Hematopoietic multipotent progenitor cell treated with erythropoietin and hydrocortisone succinate and interleukin-3 and kit ligand, for 4 days (in vitro differentiated cells): ENCODE measurements at places on chromosomes 12 and 14.

- DNase-seq: no peak
Observed at GRCh38 chr12:56040963-56041551, 661 bp upstream of the RPS26 start.

DNA sequence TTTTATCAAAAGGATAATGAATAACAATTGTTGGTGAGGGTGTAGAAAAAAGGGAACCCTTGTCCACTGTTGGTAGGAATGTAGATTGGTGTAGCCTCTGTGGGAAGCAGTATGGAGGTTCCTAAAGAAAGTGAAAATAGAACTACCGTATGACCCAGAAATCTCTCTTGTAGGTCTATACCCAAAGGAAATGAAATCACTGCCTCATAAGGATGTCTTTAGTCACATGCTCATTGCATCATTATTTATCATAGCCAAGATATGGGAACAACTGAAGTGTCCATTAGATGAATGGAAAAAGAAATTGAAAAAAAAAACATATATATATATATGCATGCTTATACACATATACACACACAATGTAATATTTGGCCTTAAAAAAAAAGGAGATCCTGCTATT is 158.8 kb upstream of the NPAS3 start:
- no peak for DNase-seq

DNA sequence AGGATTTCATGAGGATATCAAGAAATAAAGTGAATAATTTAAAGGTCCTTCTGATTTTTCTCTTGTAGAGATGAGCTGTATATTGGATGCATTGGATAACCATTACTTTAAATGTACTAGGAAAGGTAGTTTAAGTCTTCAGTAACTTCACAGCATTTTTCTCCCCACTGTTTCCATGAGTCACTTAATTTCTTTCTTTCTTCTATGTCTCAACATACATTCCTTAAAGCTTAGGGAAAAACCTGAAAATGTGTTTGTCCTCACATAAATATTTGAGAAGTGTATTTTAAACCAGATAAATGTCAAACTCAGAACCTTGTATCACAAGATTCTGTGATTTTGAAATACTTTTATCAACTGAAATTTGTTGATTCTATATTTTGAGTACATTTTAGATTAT is 1970.2 kb upstream of the FLRT2 start:
- DNase-seq: no peak

- peak; percentile 72 for DNase-seq
Observed at GRCh38 chr12:81992461-81992860, 233.3 kb upstream of the PPFIA2 start.

DNA sequence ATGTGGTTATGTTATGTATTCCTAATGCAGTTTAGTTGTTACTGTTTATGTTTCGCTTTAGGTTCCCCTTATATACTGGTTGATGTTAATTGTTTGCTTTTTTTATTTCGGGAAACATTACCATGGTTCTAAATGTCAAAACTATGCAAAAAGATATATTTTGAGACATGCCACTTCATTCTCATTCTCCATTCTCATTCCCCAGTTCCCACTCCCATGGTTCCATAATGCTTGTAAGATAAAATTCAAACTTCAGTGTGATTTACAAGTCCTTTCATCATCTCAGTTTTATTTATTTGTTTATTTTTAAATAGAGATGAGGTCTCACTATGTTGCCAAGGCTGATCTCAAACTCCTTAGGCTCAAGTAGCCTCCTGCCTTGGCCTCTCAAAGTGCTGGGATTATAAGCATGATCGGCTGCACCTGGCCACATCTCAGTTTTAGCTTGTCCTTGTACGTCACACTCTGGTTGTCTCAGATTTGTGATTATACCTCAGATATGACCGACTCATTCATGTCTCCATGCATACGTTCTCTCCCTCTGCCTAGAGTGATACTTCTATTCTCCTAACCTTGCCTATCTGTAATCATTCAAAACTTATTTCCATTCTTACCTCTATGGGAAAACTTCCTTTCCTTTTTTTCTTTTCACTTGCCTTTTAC is 407.8 kb upstream of the RGS6 start:
- DNase-seq: no peak

- no peak for DNase-seq
Observed at GRCh38 chr12:90128526-90128925, 419.9 kb upstream of the ATP2B1 start.

- DNase-seq: no peak
Observed at GRCh38 chr12:116058574-116058973, 218.9 kb downstream of the MED13L start.

DNA sequence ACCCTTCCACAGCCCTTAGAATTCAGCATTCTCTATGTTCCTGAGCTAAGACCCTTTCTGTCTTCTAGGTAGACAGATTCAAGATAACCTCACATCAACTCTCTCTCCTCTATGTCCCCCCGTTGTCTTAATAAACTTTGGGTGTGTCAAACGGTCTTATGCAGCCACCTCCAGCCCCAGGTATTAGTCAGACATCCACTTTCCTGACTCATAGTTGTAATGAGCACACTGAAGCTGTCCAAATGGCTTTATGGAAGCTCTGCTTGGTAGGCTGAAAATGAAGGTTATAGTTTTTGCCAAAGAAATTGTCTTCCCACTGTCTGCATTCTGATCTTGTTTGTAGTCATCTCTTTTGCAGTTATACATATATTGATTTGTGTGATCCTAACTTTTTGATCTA is 482.0 kb downstream of the RMST start:
- DNase-seq: no peak

DNA sequence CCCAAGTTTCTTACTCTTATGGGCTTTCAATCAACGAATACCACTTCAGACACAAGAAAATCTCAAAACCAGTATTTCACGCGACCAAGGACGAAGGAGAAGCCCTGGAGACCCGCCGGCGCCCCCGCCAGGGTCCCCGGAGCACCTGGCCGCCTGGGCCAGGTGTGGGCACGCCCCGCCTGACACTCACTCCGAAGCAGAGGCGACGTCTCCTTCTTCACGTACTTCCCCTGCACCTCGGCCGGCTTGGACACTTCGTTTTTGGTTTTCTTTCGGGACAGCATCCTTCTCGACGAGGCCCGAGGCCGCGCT is 466 bp downstream of the SAV1 start:
- DNase-seq: no peak

GRCh38 chr14:75389679-75390078 is 38.1 kb upstream of the JDP2 start:
- DNase-seq: no peak

DNA sequence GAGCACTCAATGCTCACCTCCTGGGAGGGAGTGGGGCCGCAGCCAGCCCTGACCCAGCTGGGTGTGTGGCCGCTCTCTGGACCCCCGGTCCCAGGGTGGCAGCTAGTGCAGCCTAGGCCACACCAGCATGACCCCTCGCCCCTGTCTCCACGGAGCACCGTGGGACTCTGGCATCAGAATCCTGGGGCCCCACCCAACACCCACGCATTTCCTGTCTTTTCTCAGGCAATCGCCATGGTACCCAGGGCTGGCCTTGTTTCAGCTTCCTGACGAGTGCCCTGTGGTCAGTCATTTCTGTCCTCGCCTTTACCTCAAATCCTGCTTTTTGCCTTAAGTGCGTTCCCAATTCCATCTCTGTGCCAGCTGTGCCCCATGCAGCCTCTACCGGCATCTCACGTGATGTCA is 15.9 kb downstream of the PACS2 start:
- peak; percentile 39 for DNase-seq

- DNase-seq: peak; percentile 86
Observed at GRCh38 chr12:122871851-122872780, 23.8 kb downstream of the VPS37B start.

GRCh38 chr12:67795236-67795635 is 146.7 kb downstream of the DYRK2 start:
- no peak for DNase-seq

- peak; percentile 55 for DNase-seq
Observed at GRCh38 chr12:116194935-116195431, 82.5 kb downstream of the MED13L start.

- no peak for DNase-seq
Observed at GRCh38 chr12:29008786-29009185, 140.3 kb upstream of the FAR2 start.

GRCh38 chr14:69891422-69891821 is 12.2 kb downstream of the SMOC1 start:
- no peak for DNase-seq

GRCh38 chr14:99273766-99274345 is 1.9 kb upstream of the BCL11B start:
- no peak for DNase-seq

DNA sequence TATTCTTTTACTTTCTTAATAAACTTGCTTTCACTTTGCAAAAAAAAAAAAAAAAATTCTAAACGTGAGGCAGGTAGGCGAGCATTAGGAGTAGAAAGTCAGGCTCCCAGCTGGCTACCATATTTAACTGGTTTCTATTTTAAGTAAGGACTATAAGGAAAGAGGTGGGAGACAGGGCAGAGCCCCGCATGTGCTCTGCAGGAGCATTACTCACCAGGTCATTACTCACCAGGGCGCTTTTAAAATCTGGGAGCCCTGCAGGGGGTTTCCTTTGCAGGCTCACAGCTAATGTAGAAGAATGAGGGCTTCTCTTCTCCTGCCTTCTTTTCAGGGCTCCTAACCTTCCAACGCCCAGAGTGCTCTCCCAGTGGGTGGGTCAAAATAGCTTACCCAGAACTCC is 14.0 kb upstream of the DPF3 start:
- no peak for DNase-seq

DNA sequence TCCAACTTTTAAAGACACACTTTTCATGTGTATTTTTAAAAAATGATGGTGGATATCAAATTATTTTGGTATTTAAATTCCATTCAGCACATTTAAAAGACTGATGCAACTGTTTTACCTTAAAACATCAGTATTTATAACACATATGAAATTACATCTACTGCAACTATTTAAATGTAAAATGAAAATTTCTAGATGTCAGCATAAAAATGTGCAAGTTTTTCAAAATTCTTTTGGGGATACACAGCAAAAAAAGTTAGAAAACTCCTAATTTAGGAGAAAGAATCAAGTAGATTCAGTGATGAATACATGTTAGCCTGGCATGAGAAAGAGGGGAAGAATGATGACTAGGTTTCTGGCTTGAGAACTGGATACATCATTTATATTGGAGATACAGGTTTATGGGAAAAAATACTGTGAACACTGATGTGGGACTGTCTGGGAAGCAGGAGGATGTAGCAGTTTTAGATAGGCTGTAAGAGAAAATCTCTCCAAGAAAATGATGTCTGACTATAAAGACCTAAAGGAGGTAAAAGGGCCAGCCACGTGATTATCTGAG is 9.2 kb downstream of the SOS2 start:
- no peak for DNase-seq

DNA sequence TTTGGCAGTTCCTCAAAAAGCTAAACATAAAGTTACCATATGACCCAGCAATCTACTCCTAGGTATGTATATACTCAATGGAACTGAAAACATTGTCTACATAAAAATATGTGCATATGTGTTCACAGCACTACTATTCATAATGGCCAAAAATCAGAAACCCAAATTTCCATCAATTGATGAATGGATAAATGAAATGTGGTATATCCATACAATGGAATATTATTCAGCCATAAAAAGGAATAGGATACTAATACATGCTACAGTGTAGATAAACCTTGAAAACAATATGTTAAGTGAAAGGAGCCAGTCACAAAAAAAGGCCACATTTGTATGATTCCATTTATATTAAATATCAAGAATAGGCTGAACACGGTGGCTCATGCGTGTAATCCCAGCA is 3.4 kb downstream of the ACYP1 start:
- no peak for DNase-seq
